ENCODE measurements at places on chromosomes 12 and 14. TPM values are rescaled to one million over a fixed set of nuclear protein-coding genes. Genes with fewer than 3 reads are reported as not detected.

Gene LARP4
- total RNA-seq, result 82.5 TPM

DNA sequence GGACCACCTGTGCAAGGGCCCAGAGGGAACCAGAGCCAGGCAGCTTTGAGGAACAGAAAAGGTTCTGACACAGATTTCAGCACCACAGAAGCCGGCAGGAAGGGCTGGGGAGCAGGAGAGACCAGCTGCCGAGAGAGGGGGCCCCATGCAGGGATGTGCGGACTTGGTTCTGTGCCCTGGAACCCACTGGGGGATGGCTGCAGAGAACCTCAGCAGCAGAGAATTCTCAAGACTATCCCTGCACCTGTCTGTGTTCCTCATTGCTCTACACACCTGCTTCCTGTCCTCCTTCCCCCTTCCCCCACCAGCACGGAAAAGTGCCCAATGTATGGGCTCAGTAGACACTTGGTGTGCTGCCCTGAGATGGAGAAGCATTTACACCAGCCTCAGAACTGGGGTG lies 3.2 kb downstream of the SERPINA9 start:
- no peak for DNase-seq

DNA sequence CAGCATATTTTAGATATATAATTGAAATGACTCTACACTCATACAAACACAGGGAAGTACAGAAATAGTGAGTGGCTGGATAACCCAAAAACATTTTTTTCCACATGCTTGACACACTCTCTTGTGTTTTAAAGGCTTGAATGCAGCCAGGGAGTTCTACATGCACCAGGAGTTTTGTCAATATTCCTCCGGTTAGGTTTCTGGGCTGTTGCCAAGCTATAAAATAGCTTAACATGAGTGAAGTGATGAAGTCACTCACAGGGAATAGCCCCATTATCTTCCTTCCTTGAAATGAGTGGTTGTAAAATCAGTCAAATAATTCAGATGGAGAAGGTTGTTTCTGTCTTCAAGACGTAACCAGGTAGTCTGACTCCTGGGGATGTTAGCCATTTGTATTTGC lies 582.7 kb downstream of the SLC6A15 start:
- DNase-seq, result no peak

- DNase-seq, result peak; percentile 90
These were observed 42.8 kb upstream of the CORO1C start for GRCh38 chr12:108773798-108774788.

GRCh38 chr12:105402366-105402765 lies 71.9 kb downstream of the C12orf75 start:
- no peak for DNase-seq

GRCh38 chr12:92384571-92384970 lies 238.9 kb upstream of the BTG1 start:
- DNase-seq, result no peak

- no peak for DNase-seq
These were observed 408.0 kb downstream of the ZFP36L1 start for GRCh38 chr14:68384881-68385280.

- DNase-seq, result peak; percentile 78
These were observed 45.1 kb upstream of the HMGA2 start for GRCh38 chr12:65779091-65779642.

Gene NEUROD4
- not detected for total RNA-seq

Gene APOF
- not detected for total RNA-seq

Gene SLC5A8
- not detected for total RNA-seq

Gene DHRS2
- 0.65 TPM for total RNA-seq

- DNase-seq, result no peak
These were observed 287.4 kb upstream of the ALG10 start for GRCh38 chr12:33734871-33735270.

- DNase-seq, result no peak
These were observed 22.1 kb downstream of the MTHFD1 start for GRCh38 chr14:64410084-64410774.

Gene CMA1
- total RNA-seq, result not detected

DNA sequence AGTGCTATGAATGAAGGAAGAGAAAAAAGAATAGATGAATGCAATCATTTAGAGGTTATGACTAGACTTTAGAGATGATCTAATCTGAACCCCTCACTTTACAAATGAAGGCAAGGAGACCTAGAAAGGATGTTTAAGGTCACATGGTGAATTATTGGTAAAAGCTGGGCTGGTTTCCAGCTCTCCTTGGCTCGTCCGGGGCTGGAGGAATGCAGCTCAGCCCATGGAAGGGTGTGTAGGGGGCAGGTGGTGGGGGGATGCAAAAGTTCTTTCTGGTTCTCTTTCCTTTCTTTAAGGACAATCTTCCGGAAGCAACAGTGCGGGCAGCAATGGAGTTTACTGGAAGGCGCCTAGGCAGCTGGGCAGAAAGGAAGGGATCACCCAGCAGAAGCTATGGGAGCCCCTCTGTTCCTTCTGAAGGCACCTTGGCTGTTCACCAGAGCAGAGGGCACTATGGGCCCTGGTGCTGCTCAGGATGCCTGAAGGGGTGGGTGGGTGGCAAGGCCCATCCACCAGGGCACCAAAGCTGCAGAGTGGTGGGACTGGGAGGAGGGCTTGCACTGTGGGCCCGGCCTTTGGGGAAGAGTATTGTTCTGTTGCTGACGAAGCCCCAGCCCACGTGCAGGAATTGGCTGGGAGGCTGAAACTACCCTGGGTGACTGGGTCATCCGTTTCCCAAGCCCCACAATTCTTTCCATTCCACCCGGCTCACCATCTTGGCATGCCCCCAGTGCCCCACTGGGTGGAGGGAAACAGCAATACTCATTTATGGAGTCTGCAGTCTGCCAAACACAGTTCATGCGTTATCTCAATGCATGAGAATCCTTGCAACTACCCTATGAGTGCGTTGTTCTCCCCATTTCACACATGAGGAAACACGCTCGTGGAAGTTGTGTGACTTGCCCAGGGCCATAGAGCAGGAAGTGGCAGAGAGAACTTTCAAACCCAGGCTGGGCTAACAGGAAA lies 78.2 kb downstream of the IRF2BPL start:
- peak; percentile 88 for DNase-seq

GRCh38 chr14:37550511-37550910 lies 44.5 kb downstream of the FOXA1 start:
- no peak for DNase-seq

Gene MIP
- total RNA-seq, result not detected

DNA sequence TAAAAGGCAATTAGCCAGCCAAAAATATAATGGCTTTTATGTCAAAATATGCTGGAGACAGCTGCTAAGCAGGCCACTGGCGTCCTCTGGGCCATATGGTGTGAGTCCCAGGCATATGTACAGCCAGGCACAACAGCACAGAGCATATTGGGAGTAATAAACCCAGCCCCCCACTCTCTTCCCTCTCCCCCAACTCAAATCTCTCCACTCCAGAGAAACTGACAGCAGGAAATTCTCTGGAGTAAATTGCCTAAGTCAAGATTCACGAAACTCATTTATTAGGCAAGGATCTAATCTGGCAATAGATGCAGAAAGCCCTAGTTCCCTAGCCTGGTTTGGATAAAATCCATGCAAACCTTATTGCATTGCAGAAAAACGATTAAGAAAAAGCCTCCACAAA lies 147.9 kb upstream of the SEL1L start:
- no peak for DNase-seq

GRCh38 chr12:127389923-127390322 lies 877.0 kb upstream of the TMEM132C start:
- no peak for DNase-seq

Gene LPAR5
- not detected for total RNA-seq

- DNase-seq, result no peak
These were observed 945.8 kb downstream of the DIO2 start for GRCh38 chr14:79265366-79265946.

GRCh38 chr14:89619596-89619995 lies 202.6 kb upstream of the FOXN3 start:
- no peak for DNase-seq

DNA sequence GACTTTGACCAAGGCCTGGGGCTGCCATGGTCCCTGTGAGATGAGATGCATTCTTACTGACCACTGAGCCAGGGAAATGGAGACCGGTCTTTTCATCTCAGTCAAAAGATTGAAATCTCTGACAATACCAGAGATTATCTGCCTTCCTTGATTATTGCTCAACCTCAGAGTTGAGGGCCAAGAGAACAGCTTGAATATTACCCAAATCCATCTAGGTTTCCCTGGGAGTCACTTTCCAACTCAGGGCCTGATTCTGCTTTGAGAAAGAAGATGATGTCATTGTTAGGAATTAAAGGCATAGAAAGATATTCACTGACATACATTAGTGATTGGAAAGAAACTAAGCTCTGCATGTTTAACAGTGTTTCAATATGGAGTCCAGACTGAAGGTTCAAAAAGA lies 515.9 kb upstream of the TBX3 start:
- no peak for DNase-seq

GRCh38 chr12:14317362-14318146 lies 47.9 kb upstream of the ATF7IP start:
- DNase-seq, result no peak
